ENCODE measurements at places on chromosomes 2 and 18.

DNA sequence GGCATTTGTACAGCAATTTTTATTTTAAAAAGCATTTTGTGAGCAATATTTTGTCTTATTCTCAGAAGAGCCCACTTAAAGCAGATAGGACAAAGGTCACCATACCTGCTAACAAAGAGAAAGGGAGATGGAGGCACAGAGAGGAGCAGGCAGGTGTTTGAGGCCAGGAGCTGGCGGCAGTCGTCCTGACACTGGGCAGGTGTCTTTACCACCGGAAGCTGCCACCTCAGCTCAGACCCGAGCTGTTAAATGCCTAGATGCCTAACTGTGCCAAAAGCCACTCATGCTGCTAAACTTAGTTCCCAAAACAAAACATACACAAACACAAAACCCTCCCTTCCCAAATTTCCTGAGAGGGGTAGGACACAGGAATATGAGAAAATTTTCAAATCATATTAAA is 120.9 kb downstream of the CNTNAP5 start:
- DNase-seq, result no peak

DNA sequence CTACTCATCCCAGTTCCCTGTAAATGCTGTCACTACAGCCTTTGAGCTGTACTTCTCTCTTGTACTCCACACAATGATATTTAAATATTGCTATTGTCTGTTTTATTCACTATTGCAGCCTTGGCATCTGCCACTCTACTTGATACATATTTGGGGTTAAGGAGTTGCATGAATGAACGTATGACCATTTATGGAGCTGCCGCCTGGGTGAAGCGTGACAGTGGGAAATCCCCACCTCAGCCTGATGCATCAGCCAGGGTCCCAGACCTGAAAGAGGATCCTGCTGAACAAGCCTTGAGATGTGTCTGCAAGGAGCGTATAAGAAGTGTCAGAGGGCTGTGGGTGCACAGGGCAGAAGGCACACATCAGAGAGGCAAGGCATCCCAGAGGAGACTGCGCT is 39.1 kb downstream of the MRPL35 start:
- DNase-seq, result no peak

GRCh38 chr18:10440884-10441283 is 13.6 kb upstream of the APCDD1 start:
- no peak for DNase-seq

DNA sequence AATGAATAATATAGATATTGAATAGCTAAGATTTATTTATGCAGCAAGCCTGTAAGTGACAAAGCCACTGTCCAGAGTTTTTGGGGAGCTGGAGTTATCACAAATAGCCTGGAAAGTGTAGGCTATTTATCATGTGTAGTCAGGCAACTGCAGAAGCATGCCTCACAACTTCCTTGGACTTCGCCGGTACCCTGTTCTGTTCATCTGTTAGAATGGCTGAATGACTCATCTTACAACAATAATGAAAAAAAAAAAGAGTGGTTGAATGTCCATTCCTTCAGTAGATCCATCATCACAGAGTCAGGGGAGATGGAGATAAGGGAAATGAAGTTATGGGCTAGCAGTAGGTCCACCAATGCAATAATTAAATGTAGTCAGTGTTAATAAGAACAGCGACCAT is 24.0 kb upstream of the ATP5MC3 start:
- DNase-seq, result no peak

DNA sequence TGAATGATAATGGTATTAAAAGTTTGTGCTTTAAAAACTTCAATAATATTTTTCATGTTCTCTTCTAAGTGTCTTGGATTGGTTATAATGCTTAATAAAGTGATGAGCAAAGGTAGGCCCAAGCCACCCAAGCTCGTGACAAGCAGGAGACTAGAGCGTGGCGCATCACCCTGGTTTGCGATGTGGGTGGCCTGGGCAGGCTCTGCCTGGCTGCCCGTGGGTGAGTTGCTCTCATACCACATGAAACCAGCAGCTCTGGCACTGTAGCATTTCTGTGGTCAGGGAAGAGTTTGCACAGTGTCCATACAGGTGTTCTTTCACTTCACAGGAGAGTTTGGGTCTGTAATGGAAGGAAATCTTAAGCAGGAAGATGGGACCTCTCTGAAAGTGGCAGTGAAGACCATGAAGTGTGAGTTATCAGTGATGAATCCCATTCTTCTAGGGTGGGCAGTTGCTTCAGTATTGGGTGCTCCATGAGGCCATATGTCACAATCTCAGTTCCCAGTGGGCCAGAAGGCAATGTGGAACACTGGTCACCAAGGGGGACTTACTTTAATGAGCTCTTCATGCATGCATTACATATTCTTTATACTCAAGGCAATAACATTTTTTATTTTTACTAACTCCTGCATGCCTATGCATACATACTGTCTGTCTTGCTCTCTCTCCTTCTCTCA is 51.4 kb upstream of the TMEM87B start:
- no peak for DNase-seq

- DNase-seq, result no peak
Measured at GRCh38 chr18:61554117-61554776, 221.0 kb downstream of the CDH20 start.

DNA sequence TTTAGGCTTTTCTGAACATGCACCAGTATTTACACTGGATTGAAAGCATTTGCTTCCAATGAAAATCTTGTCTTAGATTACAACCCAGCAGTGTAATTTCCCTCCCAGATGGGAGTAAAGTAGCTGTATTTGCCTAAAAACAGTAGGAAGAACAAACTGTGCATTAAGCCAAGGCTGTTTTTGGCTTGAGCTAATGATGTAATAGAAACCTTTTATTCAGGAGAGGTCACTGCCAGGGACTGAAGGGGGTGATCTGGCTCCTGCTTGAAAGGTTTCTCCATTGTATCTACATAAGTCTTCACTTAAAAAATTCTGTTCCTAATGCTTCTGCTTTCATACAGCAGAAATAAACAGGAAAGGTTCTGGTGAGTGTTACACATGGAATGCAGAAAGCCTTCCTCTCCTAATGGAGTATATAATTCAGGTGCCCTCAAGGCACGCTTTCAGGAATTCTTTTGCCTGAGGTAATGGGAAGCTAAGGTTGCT is 74.4 kb downstream of the MEIS1 start:
- DNase-seq, result no peak

- no peak for DNase-seq
Measured at GRCh38 chr2:19719540-19719939, 182.2 kb downstream of the TTC32 start.

DNA sequence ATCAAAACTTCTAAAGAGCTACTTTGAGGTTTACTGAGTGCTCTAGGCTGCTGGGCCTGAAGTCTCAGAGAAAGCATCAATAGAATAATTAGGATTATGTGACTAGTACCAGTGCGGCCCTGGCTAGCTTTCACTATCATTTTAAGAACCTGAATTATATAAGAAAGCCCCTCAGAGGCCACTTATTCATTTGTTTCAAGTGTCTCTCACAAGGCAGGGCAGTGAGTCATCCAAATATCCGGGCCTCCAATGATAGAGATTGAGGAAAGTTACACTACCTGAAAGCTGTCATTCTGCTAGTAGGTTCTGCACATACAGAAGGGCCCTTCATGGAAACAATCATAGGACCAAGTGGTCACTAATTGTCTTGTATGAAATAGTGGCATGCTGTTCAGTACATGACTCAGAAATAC is 193.1 kb downstream of the L3MBTL4 start:
- DNase-seq, result peak; percentile 88

DNA sequence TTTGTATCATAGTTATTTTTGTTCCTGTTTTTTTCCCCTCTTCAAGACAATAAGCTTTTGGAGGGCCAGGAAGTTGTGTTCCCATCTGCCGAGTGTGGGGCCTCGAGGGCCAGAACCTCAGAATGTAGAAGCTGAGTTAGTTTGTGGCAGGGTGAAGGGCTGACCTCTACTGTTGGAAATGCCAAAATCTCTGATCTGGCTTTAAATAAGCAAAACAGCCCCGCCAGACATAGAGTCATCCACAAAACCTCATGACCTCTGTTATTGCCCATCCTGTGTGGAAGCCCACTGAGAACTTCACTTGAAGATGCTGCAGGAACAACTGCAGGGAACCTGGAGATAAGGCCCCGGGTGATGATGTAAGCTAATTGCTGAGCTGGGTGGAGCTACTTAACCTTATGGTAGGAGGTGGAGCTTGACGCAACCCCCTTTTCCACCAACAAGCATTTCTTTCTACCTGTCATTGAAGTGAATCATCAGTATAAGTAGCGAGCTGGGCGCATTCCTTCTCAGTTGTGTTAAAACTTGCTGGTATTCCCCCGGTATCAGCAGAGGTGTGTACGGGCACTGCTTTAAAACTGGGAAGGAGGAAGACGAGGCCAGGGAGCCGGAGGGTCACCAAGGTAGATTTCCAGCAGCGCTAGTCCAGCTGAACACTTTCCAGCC is 177.2 kb downstream of the NEDD4L start:
- DNase-seq, result no peak

GRCh38 chr2:199443589-199444130 is 14.1 kb downstream of the SATB2 start:
- DNase-seq, result no peak

- DNase-seq, result no peak
Measured at GRCh38 chr18:57051021-57051656, 95.7 kb upstream of the BOD1L2 start.

- no peak for DNase-seq
Measured at GRCh38 chr2:129248198-129248597, 731.3 kb upstream of the RAB6C start.
